ENCODE measurements at places on chromosomes 6 and 20.

DNA sequence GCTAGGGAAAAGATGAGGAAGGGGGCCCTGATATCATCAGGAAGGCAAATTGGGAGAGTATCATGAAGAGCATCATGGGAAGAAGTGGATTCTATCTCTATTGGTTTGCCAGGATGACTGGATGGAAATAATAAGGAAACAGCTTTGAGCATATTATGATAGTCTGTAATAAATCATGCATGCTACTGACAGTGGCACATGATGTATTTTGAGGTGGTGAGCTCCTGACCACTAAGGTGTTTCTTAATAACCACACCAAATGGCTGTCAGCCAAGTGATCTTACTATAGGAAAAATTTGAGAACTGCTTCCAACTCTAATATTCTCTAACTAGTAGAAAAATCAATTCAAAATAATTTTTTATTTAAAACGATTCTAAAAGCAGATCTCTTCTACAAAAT is 548.4 kb upstream of the JAG1 start:
- ATAC-seq: no peak

GRCh38 chr20:5974531-5974930 is 24.1 kb downstream of the MCM8 start:
- ATAC-seq: no peak

GRCh38 chr20:63178889-63179686 is 36.8 kb downstream of the YTHDF1 start:
- ATAC-seq: peak; percentile 17

- ATAC-seq: peak; percentile 70
Measured at GRCh38 chr6:43838276-43839036, 68.4 kb downstream of the VEGFA start.

DNA sequence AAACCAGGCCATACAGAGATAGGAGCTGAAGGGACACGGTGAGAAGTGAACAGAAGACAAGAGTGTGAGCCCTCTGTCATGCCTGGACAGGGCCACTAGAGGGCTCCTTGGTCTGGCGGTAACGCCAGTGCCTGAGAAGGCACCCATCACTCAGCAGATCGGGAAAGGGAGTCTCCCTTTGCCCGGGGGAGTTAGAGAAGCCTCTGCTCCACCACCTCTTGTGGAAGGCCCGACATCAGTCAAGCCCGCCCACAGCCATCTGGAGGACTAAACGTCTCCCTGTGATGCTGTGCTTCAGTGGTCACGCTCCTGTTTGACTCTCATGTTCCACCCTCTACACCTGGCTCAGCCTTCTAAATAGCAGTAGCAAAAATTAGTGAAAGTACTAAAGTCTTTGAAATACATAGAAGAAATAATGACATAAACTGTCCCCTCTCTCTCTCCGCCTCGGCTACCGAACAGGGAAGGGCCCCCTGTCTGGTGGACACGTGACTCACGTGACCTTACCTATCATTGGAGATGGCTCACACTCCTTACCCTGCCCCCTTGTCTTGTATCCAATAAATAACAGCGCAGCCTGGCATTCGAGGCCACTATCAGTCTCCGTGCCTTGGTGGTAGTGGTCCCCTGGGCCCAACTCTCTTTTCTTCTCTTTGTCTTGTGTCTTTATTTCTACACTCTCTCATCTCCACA is 66.7 kb downstream of the RPP21 start:
- no peak for ATAC-seq

- no peak for ATAC-seq
Measured at GRCh38 chr6:40597301-40597700, 10.1 kb upstream of the LRFN2 start.

DNA sequence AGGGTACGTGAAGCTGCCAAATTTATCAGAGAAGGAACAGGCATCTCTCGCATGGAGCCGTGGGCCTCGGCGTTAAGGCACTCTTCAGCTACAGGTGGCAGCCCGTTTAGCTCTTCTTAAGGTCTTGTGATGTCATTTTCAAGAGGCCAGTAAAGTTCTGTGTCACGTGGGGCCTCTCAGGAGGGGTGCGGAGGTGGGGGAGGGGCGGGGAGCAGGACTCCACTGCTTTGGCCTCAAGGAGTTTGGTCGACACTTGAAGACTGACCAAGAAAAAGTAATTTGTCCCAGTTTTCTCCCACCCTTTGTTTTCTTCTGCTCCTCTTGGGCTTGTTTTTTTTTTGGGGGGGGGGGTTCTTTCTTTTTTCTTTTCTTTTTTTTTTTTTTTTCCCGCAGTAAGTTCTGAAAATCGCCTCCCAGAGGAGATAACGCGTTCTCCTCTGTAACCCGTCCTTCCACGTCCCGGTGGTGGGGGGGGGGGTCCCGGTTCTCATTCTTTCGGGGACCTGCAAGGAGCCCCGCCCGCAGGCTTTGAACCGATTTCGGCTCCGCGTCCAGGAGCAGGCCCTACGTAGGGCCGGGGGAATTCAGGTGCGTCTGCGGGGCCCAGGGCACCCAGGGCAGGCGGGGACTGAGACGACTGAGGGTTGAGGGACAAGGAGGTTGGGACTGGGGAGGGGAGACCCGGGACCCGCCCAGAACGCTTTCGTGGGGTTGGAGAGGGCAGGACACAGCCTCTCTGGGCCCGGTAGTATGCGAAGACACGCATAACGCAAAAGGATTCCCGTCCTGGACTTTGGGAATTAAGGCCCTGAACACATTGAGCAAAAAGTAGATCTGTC is 26.0 kb downstream of the GPX6 start:
- ATAC-seq: peak; percentile 84

- peak; percentile 46 for ATAC-seq
Measured at GRCh38 chr20:34629342-34629741, 47.5 kb downstream of the PIGU start.

GRCh38 chr20:53939572-53940359 is 130.6 kb downstream of the BCAS1 start:
- ATAC-seq: peak; percentile 83
